Left kidney (tissue), 8 donors: ENCODE measurements at places on chromosomes 3 and 15. TPM values are rescaled to one million over a fixed set of nuclear protein-coding genes. Genes with fewer than 3 reads are reported as not detected.

- no peak for DNase-seq
Observed at GRCh38 chr15:97598353-97598798, 362.1 kb upstream of the ARRDC4 start.

- no peak for DNase-seq
Observed at GRCh38 chr15:50257332-50257731, 8.2 kb downstream of the HDC start.

DNA sequence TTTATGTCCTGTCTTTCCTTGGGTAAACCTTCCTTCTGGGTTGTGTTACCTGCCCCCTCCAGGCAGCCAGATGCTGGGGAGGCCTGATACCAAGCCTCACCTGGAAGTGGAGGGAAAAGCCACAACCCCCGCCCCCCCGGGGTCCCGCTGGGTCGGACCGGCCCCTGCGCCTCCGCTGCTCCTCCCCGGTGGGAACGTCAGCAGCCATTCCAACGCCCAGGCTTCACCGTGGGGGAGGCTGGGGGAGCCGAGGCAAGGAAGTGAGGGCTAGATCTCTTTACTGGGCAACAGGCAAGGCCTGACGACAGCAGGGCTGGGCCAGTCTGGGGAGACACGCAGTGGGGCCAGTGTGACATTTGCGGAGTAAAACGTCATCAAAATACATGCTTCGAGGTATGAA lies 53.0 kb upstream of the SNRPA1 start:
- no peak for DNase-seq

GRCh38 chr15:65952391-65953053 lies 83.2 kb downstream of the RAB11A start:
- peak; percentile 83 for DNase-seq

GRCh38 chr15:64847876-64848716 lies 6.4 kb downstream of the PLEKHO2 start:
- DNase-seq: no peak

DNA sequence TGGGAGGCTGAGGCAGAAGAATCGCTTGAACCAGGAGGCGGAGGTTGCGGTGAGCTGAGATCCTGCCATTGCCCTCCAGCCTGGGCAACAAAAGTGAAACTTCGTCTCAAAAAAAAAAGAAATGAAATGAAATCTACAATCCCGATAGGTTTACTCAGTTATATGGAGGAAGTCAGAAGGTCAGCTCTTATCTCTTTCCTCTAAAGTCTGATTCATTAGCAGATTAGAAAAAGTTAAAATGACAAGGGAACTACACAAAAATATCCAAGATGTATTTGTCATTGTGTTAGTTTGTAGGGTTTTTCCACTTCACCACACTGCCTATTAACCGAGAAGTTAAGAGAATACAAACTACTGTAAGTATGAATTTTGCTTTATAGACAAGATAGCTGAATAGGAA lies 420.6 kb downstream of the SHQ1 start:
- no peak for DNase-seq

- no peak for DNase-seq
Observed at GRCh38 chr15:36472672-36473071, 106.8 kb upstream of the CDIN1 start.

DNA sequence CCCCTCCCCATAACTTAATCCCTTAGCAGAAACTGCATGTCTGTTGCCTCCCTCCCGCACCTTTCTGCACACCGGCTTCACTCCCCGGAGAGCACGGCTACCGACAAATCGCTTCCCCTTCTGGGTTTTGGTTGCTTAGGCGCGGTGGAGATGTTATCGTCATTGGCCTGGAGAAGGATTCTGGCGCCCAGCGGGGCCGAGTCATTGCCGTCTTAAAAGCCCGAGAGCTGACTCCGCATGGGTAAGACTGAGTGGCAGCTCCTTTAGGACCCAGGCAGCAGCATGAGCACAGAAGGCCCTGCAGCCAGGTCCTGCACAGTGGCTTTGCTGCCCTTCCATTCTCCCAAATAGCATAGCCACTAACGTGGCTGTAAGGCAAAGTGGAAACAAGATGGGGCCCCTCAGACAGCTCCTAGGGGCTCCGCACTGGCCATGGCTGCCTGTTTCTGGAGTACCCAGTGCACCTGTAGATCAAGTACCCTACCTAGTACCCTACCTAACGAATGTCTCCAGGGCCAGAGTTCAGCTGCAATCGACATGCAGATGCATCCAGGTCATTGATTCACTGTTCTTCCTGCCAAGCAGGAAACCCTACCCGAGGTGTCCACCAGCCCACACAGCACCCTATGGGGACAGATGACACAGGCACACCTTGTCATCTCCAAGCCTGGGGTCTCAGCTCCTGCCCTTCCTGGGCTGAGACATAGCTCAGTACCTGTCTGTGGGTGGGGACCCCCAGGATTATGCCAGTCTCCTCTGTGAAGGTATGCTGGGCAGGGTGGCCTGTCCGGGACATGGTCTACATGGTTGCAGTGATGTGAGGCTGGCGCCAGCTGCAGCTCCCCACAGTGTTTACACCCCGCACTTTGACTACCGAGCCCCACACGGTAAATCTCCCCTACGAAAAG lies 147.6 kb downstream of the LRRK1 start:
- no peak for DNase-seq

DNA sequence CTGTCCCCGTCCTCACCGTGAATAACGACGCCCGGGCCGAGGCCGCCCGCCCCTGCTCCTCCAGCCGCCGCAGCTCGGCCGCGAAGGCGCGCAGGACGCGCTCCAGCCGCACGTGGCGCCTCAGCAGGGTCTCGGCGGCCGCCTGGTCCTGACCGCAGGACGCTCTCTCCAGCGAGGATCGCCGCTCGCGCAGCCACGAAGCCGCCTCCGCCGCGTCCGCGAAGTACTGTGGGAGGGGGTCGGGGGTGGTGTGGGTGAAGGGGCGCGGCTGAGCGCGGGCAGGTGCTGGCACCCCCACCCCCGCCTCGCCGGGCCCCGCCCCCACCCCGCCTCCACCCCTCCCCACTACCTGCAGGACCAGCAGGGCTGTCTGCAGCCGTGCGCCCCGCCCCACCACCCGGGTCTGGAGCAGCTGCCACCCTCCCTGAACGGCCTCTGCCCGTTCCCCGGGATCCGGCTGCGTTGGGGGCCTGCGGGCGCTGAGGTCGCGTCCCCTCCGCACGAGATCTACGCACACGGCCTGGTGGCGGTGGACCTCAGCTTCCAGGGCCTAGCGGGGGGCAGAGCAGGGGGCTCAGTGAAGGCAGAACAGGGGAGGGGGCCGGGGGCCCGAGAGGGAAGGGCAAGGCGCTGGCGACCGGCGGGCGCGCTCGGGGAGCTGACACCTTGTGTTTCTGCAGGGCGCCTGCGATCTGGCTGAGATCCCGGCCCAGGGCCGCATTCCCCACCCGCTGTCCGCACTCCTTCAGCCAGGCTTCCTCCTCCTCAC lies 11.7 kb downstream of the SPTBN5 start:
- DNase-seq: no peak

GRCh38 chr15:49610157-49610918 lies 10.3 kb downstream of the FAM227B start:
- DNase-seq: no peak

GRCh38 chr15:90539789-90540188 lies 10.1 kb downstream of the CRTC3 start:
- no peak for DNase-seq

DNA sequence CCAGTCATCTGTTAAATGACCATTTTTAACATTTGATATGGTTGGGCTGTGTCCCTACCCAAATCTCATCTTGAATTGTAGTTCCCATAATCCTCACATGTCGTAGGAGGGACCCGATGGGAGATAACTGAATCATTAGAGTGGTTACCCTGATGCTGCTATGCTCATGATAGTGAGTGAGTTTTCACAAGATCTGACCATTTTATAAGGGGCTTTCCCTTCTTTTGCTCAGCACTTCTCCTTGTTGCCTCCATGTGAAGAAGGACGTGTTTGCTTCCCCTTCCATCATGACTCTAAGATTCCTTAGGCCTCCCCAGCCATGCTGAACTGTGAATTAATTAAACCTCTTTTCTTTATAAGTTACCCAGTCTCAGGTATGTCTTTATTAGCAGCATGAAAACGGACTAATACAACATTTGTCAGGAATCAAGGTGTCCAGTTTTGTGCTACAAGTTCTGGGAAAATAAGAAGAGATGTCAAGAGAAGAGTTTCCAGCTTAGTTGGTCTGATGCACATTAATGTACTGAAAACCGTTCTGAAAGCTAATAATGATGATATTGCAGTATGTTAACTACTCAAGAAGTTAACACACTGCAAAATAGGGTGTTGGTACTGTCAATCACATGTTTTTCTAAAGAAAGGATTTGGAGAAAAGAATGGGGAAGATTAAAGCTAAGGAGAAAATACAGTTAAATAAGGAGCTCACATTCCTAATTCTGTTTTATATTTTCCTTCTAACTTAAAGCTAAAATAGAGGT lies 67.9 kb downstream of the ATP8B4 start:
- DNase-seq: no peak

DNA sequence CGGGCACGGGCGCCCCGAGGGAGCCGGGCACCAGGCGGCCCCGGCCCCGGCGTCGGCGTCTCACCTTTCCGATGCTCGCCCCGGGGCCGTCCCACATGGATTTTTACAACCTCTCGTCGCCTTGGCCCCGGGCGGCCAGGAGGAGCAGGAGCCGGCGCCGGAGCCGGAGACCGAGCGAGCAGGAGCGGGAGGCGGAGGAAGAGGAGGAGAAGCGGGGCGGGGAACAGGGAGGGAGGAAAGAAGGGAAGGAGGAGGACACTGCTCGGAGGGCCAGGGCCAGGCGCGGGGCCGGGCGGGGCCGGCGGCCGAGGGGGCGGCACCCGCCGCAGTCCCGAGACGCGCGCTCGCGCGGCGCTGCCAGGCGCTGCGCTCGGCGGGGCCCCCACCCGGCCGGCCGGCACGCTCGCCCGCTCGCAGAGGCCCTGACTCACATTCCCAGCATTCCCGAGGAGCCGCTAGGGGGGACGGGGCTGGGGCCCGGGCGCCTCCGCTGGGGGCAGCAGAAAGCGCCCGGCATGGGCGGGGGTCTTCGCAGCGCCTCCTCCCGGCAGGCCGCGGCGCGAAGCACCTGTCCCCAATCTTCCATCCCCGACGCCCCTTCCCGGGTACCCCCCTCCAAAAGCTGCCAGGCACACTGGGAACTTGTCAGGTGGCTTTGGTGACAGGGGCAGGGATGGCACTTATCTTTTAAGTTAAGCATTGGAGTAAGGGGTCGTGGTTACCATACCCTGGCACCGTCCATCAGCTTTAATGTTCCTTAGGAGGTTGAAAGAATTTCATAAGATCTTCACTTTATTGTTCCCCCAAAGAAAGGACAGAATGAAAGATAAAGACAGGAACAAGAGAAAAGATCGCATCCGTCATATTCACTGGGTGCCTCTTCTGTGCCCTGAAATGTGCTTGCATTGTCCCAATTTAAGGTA lies at the start of gene ERC2:
ERC2 (minus strand) TSS at position 284 of the 923 bp plus-strand sequence.
- DNase-seq: peak; percentile 68

DNA sequence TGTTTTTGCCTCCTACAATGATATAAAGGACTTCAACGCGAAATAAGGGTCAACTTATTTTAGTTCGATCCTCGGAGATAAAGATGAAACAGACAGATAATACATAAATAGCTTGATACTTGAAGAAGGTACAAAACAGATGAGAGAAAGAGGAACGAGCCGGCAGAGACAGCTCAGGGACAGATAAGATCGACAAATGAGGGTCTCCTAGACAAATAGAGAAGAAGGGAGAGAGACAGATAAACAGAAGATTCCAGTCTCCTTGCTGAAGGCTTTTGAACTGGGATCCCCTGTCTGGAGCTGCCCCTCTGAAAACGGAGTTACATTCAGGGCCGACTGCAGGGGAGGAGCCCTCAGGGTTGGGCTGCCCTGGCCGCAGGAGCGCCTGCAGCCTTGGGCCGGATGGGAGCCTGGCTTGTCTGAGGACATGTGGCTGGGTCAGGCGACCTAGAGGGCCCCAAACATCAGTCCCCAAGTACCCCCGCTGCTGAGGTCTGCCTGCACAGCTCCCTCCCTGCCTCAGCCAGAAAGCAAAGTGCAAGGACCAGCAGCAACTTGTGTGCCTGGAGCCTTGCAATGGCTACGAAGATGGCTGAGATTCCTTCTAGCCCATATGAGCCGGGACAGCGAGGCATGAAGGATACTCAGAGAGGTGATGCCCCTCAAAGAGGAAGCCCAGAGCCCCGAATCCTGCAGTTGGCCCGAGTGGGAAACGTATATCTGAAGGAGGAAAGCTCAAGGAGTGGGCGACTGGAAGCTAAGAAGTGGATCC lies 926 bp upstream of the SKOR1 start:
- DNase-seq: no peak

The CLDN1 gene
- 58.2 TPM for polyA plus RNA-seq

The ADAM10 gene
- 264 TPM for polyA plus RNA-seq

The RAMAC gene
- polyA plus RNA-seq: 44.1 TPM

The CCDC54 gene
- polyA plus RNA-seq: 0.28 TPM
